ENCODE measurements at places on chromosomes 1 and 21. TPM values are rescaled to one million over a fixed set of nuclear protein-coding genes. Genes with fewer than 3 reads are reported as not detected.

DNA sequence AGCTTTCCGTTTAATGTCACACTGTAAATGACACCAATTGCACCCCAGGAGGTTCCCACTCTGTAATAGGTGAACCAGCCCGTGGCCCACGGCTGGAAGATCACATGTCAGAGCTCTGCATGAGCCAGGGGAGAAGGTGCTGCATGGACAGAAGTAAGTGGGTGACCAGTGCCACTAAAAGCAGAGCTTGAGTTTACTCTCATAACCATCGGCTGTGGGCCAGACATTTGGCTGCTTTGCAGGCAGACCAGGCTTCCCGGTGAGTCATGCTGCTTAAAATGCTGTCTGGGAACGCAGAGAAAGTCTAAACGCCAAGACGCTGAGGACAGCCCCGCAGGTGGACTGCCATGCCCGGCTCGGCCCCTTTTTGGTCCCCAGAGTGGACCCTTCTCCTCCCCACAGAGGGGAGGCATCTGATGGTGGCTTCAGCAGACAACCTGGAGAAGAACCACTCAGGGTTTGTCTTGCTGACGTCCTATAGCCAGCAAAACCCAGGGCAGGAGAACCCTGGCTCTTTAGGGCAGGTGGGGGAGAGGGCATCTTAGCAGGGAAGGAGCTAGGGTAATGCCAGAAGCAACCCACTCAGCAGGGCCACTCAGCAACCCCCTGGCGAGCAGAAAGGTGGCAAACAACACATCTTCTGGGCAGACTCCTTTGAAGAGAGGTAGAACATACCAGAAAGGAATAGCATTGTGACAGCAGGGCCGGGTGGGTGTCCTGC, 7.3 kb downstream of the KIAA2013 start:
- peaks cover 3% of the 10 kb centered on the region for H3K4me1 ChIP-seq
- H3K4me3 ChIP-seq: no peak overlapping the region
- no peaks in the 10 kb centered on the region for H3K36me3 ChIP-seq
- H3K27ac ChIP-seq: no peak overlapping the region

DNA sequence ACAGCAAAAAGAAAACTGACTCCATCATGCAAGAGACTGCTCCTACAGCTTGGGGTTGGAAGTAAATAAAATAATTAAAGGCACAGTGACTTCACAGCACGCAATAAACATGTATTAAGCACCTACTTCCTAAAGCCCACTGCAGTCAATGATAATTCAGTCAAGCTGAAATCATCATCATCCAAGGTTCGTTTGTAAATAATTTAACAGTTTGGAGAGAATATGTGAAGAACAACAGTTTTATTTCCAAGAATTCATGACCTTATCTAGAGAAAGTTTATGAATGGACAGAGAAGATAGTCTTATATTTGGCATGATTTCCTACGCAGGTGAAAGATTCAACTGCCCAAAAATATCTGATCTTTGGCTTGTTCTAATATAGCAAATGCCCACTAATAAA, 86.8 kb downstream of the SMYD3 start:
- DNase-seq: no peak
- no peaks in the 10 kb centered on the region for H3K4me1 ChIP-seq
- H3K4me3 ChIP-seq: no peak overlapping the region

DNA sequence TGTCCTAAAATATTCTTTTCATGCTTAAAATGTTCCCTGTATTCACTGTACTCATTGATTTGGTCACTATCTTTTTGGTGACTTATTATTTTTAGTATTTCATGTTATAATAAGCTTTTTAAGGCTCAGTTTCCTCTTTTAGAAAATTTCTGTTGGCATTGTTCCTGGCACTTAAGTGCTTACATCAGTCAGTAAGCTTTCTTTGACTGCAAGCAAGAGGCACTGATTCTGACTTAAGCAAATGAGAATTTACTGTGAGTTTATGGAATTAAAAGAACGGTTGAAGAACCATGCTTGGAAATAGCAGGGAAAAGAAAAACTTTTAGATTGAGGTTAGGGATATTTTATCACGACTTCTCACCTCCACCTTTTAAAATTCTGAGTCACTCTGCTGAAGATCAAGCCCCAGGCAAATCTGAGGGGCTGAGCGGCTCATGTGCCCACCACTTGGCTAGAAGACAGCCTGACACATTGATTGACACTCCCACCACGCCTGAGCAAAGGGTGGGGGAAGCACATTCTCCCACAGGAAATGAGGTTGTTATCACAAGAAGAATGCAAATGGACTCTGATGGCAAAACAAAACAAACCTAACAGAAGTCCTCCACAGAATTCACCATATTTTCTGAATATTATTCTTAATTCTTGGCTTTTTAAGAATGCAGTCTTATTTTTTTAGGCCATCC, 102.8 kb downstream of the KCTD3 start:
- H3K4me1 ChIP-seq: no peaks in the 10 kb centered on the region
- H3K36me3 ChIP-seq: no peaks in the 10 kb centered on the region
- H3K27me3 ChIP-seq: no peaks in the 10 kb centered on the region

- no peak overlapping the region for H3K27ac ChIP-seq
- no peak for DNase-seq
- H3K4me1 ChIP-seq: no peaks in the 10 kb centered on the region
Measured at GRCh38 chr21:29423099-29423870, 124.6 kb downstream of the BACH1 start.

- H3K36me3 ChIP-seq: no peaks in the 10 kb centered on the region
- no peak overlapping the region for H3K27ac ChIP-seq
- no peaks in the 10 kb centered on the region for H3K27me3 ChIP-seq
- no peak for DNase-seq
Measured at GRCh38 chr1:201565771-201566528, 27.0 kb downstream of the NAV1 start.

DNA sequence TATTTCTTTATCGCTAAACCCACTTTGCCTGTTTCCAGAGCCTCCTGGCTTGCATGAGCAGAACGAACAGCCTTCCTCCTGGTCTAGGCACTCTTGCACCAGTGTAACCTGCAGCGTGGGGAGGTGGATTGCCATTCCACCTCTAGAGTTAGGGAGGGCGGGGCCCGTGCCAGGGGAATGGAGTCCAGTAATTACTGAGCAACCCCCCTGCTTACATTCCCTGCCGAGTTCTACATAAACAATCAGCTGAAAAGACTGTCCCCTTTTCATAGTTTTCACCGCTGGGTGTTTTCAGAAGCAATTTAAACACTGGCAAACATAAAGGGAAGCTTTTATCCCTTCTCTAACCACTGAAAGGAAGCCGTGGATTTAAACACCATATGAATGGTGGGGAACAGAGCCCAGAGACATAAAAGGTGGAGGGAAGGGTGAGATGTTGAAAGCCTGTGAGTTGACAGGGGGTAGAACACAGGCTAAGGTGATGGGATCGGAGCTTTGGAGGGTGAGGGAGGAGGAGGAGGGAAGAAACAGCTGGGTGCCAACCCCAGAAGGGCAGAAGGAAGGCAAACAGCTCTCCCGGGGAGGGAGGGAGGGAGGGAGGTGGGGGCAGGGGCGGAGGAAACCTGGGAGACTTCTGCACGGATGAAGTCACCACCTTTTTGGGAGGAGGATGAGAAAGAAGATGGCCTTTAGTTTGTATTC, 68.0 kb upstream of the WDR26 start:
- no peak overlapping the region for H3K4me3 ChIP-seq
- peak; percentile 23 for DNase-seq
- peak overlapping the region; percentile 35 for H3K27ac ChIP-seq
- H3K36me3 ChIP-seq: no peaks in the 10 kb centered on the region

DNA sequence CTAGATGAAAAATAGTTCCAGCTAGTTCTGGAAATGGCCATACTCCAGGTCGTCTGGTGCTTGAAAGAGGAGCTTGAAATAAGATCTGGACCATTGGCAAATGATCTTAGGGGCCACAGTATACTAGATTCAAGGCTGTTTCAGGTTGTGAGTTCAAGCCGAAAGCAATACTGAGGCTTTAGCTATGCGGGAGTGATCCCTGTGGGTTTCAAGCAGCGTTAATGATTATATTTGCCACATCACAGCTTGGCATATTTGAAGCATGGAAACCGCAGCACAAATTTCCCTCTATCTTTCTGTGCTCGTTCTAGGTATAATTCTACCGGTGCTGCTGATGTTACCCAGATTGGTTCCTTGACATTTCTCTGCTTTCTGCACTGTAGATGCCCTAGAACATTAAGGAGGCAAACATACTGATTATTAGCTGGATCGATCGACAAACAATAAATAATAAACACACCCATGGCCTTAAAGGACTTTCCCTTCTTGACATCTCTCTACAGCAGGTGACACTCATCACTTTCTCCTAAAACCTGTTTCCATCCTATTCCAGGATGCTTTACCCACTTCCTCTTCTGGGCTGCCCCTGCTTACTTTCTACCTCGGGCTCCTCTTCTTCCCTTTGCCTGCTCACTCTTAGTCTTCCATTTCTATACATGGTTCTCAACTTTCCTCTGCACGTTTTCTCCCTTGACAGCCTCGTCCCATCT, 40.6 kb upstream of the LYST start:
- no peaks in the 10 kb centered on the region for H3K27me3 ChIP-seq
- no peak for DNase-seq
- peaks cover 26% of the 10 kb centered on the region for H3K4me1 ChIP-seq

DNA sequence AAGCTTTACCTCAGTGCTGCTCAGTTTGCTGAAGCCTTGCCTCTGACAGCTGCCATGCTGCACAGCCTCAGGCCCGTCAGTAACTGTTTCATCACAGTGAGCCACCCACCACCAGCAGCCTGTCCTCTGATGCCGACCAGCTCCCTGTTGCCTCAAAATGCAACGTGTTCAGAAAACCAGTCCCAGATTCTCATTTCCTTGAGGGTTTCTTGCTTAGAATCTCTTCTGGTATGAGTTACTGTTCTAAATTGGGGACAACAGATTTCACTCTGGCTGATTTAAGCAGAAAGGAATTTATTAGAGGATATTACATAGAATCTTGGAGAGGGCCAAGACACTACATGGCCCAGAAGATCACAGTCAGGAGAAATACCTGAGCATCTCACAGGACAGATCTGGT, 11.0 kb downstream of the UBL4B start:
- no peak overlapping the region for H3K27ac ChIP-seq
- H3K4me1 ChIP-seq: no peaks in the 10 kb centered on the region
- H3K27me3 ChIP-seq: peaks cover 3% of the 10 kb centered on the region

GRCh38 chr1:81345110-81345509, 455.6 kb upstream of the ADGRL2 start:
- no peak overlapping the region for H3K27ac ChIP-seq
- H3K4me1 ChIP-seq: peaks cover 5% of the 10 kb centered on the region
- no peak for DNase-seq
- H3K4me3 ChIP-seq: no peak overlapping the region
- H3K36me3 ChIP-seq: no peaks in the 10 kb centered on the region

The PTPN7 gene
- polyA plus RNA-seq: 2.4 TPM

The GNAT2 gene
- polyA plus RNA-seq: 0.08 TPM

The ETNK2 gene
- polyA plus RNA-seq: 32.9 TPM

The KIRREL1 gene
- 35.6 TPM for polyA plus RNA-seq

The SLC2A5 gene
- not detected for polyA plus RNA-seq
